SW480 (cell line): ENCODE measurements at places on chromosomes 7 and 10.

GRCh38 chr7:11579141-11579540 is 252.9 kb downstream of the THSD7A start:
- DNase-seq: no peak

GRCh38 chr7:121126801-121127534 is 138.5 kb downstream of the CPED1 start:
- DNase-seq: peak; percentile 43

GRCh38 chr7:149353739-149354504 is 91.9 kb downstream of the ZNF783 start:
- no peak for DNase-seq

- DNase-seq: no peak
Measured at GRCh38 chr10:100114976-100115770, 33.5 kb upstream of the CPN1 start.

GRCh38 chr10:19952224-19953010 is 136.2 kb downstream of the PLXDC2 start:
- DNase-seq: no peak

GRCh38 chr10:16184096-16184597 is 252.7 kb upstream of the PTER start:
- DNase-seq: no peak

- no peak for DNase-seq
Measured at GRCh38 chr10:87750817-87751216, 67.2 kb downstream of the ATAD1 start.
